ENCODE measurements at places on chromosomes 1 and 21.

- no peak for DNase-seq
Observed at GRCh38 chr1:110338309-110338885, 780 bp upstream of the RBM15 start.

GRCh38 chr1:16167331-16168143 is 11.7 kb upstream of the EPHA2 start:
- DNase-seq = no peak

GRCh38 chr1:183370399-183371058 is 47.7 kb downstream of the NMNAT2 start:
- no peak for DNase-seq

DNA sequence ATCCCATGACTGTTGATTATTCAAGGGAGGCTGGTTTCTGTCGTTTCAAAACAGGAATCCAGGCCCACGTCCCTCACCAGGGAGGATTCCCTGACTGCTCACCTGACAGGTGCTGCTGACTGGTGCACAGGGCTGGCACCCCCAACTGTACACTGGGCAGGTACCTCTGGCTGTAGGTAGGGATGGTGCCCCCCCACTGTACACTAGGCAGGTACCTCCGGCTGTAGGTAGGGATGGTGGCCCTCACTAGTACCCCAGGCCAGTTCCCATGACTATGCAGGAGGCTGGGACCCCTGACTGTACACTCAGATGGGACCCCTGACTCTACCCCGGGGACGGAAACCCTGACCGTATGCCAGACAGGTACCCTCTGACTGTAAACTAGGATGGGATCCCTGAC is 33.6 kb upstream of the PDE9A start:
- DNase-seq = no peak

Data from fibroblast of skin of right biceps (primary cell).